Stimulated activated CD8-positive, alpha-beta memory T cell treated with anti-CD3 and anti-CD28 coated beads, Interleukin-15, amount 100 ng/mL, for 4 hours (primary cell): ENCODE measurements at places on chromosomes 5 and 9.

DNA sequence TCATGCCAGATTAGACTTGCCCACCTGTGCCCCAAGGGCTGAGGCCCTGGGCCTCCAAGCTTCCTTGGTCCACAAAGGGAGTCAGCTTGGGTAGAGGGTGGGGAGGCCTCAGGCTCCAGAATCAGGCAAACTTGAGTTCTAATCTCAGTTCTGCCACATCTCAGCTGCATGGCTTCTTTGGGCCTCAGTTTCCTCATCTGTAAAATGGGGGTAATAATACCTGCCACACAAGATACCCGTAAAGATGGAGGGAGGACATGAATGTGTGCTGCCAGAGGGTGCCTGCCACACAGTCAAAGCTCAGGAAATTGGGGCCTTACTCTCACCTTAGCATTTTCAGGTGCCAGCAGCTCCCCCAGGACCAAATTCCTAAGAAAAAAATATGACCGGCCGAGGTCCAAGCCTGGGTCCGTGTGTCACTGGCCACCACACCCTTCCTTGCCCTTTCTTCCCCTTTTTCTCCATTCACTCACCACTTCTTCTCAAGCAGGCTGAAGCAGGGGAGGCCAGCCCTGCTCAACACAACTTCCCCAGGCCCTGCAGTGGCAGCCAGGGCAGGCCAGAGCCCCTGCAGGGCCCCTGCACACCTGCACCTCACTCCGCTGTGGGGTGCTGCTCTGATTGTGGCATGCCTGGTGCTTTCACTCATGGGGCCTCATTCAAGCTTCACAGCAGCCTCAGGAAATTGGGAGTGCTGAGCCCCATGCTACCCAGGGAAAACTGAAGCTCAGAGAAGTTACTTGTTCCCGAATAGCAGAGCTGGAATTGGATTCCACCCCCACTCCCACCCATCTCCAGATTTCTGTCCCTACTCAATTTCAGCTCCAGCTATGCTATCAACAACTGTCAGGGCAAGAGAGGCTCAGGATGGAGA lies 3.9 kb downstream of the RGS14 start:
- no peak for DNase-seq

- no peak for DNase-seq
Observed at GRCh38 chr9:125841444-125841843, 94.3 kb downstream of the PBX3 start.

- no peak for DNase-seq
Observed at GRCh38 chr9:131873335-131873734, 133.5 kb upstream of the RAPGEF1 start.

DNA sequence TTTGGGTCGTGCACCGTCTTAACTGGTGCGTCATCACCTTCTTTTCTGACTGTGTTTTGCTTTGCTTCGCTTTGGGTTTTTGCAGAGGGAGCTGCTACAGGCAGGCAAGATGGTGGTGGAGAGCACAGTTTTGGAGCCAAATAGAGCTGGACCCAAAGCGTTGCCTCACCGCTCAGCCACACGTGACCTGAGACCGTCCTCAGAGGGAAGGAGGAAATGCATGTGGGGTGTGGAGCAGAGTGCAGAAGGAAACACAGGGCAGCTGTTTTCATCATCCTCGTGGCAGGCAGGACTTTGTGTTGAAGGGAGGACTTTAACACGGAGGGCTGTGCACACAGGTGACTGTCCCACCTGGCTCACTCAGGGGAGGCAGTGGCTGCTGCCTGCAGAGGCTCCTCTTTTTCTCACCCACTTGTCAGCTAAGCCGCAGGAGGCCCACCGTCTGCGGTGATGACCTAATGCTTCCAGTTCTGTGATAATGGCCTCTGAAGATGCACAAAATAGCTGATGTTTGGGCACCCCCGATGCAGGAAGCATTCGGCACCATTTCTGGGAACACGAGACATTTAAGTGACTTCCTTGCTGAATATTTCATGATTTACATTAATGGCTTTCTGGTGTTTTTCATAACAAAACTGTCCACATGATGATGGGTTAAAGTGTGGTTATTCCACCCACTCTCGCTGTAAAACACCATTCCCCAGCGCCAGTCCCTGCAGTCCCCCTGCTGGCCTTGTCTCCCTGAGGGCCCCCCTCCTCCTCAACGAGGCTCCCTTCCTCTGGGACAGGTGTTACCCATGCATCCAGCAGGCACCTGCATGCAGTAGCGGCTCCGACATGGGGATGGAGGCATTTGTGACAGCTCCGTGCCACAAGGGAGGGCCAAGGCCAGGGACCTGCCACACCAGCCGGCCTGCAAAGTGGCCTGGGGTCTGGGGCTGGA lies 12.4 kb upstream of the UBAC1 start:
- no peak for DNase-seq

DNA sequence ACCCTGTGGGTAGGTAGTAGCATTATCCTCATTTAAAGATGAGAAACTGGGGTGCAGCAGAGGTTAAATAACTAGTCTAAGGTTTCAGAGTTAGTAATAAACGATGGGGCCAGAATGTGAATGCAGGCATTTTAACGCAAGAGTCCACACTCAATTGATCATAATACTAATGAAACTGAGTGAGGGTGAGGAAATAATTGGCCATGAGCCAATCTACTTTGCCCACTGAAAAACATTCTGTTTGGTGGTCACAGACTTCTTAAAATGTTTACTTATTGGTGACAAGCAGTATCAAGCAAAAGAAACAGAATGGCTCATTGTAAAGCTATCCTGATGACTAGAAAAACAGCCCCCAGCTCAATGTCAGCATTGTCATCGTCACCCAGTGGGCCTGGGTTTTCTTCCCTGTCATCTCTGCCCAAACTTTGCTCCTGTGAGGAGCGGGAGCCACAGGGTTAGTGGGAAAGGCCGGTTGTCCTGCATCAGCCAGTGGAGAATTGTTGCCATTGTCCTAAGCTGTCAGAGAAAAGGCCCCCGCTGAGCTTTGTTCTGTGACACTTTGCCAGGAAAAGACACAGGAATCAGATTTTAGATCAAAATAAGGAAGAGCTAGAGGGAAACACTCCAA lies 77.3 kb upstream of the MAN2A1 start:
- DNase-seq: no peak

GRCh38 chr9:34518896-34519295 lies 3.9 kb downstream of the ENHO start:
- DNase-seq: no peak

GRCh38 chr9:26034786-26035185 lies 356.5 kb upstream of the TUSC1 start:
- no peak for DNase-seq

DNA sequence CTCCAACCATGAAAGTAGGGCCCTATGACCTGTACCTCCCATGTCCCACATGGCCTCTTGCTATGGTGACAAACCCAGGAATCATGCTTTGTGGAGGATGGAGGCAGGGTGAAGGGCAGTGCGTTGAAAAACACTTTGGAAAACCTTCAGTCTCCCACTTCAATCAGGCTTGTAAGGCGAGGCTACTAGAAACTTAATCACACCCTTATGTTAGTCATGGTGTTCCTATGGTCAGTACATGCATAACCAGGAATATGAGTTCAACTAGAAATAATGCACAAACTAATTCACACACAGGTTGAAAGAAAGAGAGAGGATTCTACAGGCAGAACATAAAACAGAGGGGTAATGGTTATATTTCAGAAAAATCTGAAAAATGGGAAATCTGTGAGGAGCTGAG lies 601.1 kb downstream of the KCTD16 start:
- DNase-seq: no peak

GRCh38 chr9:36598273-36598672 lies 25.6 kb downstream of the MELK start:
- no peak for DNase-seq

DNA sequence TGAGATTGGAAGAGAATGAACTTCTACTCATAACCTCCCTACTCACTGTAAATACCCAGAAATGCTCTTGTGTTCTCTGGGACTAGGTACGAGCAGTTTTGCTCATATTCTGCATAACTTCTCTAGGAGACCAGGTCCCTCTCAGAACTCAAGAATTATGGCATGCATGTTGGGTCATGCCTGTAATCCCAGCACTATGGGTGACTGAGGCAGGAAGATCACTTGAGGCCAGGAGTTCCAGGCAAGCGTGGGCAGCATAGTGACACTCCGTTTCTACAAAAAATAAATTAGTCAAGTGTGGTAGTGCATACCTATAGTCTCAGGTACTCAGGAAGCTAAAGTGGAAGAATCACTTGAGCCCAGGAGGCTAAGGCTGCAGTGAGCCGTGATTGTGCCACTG lies 141.9 kb downstream of the OXCT1 start:
- DNase-seq: no peak

GRCh38 chr9:135604437-135605237 lies 34.7 kb downstream of the GLT6D1 start:
- DNase-seq: no peak

- DNase-seq: no peak
Observed at GRCh38 chr5:150640311-150641005, at the start of gene SYNPO. Gene SYNPO, plus strand, starts transcription at chr5:150640660. Its CDS starts 7,616 bp downstream, at chr5:150648276.

- DNase-seq: no peak
Observed at GRCh38 chr9:109843641-109844040, 63.6 kb downstream of the PALM2AKAP2 start.

- no peak for DNase-seq
Observed at GRCh38 chr5:173963182-173963838, 25.7 kb upstream of the C5orf47 start.

DNA sequence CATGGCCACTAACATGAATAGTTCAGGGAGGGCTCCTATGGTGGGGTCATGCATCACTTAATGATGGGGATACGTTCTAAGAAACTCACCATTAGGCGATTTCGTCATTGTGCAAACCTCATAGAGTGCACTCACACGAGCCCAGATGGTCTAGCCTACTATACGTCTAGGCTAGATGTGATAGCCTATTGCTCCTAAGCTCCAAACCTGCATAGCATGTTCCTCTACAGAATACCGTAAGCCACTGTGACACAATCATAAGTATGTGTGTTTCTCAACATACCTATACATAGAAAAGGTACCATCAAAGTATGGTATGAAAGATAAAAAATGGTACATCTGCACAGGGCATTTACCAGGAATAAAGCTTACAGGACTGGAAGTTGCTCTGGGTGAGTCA lies 6.3 kb downstream of the SLIT3 start:
- no peak for DNase-seq
